Breast epithelium (tissue), 4 donors: ENCODE measurements at places on chromosomes 1 and 21.
A peak's percentile ranks its signal among the peaks of the same experiment; 100 is the strongest.

DNA sequence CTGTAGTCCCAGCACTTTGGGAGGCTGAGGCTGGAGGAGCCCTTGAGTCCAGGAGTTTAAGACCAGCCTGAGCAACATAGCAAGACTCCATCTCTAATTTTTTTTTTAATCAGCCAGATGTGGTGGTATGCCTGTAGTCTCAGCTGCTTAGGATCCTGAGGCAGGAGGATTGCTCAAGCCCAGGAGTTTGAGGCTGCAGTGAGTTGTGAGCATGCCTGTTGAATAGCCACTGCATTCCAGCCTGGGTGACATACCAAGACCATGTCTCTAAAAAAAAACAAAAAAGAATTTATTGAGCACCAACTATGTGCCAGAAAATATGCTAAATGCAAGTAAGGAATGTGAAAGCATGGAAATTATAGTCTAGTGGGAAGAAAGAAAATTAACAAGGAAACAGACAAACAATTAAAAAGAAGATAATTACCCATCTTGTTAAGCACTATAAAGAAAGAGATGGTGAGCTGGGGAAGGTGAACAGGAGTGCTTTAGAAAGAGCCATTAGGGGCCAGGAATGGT lies 104.0 kb upstream of the ZNF678 start:
- no peaks in the 10 kb centered on the region for H3K4me1 ChIP-seq
- H3K27me3 ChIP-seq, result no peaks in the 10 kb centered on the region
- H3K27ac ChIP-seq, result no peak overlapping the region
- no peak overlapping the region for H3K4me3 ChIP-seq

DNA sequence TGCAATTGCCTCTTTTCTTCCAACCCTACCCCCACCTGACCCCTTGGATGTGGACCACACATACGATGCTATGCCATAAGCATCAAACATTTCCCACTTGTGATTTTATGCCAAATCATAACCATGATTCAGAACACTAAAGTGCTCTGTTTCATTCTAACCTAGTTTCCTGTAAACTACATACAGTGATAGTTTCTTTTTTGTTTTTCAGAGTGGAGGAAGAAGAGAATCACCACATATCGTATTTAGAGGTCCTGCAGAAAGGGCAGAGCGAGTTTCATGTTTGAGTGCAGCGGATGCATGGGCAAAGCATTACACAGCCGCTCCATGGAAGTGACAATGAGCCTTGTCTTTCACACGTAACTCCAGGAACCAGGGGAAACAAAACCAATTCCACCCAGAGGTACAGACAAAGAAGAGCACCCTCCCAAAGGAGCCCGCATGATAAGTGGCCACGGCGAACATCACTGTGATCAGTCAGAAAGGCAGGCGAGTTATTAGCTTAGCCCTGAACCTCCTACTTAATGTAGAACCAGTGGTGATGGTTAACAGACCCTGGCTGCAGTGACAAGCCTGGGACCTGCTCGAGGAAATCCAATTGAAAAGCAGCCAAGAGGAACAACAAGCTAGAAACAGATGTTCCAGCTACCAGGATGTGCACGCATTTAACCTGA lies 64.0 kb upstream of the ZNF281 start:
- no peaks in the 10 kb centered on the region for H3K27me3 ChIP-seq
- no peaks in the 10 kb centered on the region for H3K36me3 ChIP-seq
- no peak for DNase-seq
- no peaks in the 10 kb centered on the region for H3K4me1 ChIP-seq
- no peak overlapping the region for H3K27ac ChIP-seq
- H3K4me3 ChIP-seq, result no peak overlapping the region

- H3K27ac ChIP-seq, result peak overlapping the region; percentile 99
- H3K4me3 ChIP-seq, result no peak overlapping the region
- H3K4me1 ChIP-seq, result peaks cover 15% of the 10 kb centered on the region
- no peaks in the 10 kb centered on the region for H3K36me3 ChIP-seq
- H3K27me3 ChIP-seq, result no peaks in the 10 kb centered on the region
Measured at GRCh38 chr1:209800984-209801834, 4.7 kb downstream of the IRF6 start.

- H3K27me3 ChIP-seq, result no peaks in the 10 kb centered on the region
- no peaks in the 10 kb centered on the region for H3K36me3 ChIP-seq
- peak overlapping the region; percentile 8 for H3K27ac ChIP-seq
- no peak for DNase-seq
Measured at GRCh38 chr1:214454569-214455396, 96.6 kb downstream of the PTPN14 start.

DNA sequence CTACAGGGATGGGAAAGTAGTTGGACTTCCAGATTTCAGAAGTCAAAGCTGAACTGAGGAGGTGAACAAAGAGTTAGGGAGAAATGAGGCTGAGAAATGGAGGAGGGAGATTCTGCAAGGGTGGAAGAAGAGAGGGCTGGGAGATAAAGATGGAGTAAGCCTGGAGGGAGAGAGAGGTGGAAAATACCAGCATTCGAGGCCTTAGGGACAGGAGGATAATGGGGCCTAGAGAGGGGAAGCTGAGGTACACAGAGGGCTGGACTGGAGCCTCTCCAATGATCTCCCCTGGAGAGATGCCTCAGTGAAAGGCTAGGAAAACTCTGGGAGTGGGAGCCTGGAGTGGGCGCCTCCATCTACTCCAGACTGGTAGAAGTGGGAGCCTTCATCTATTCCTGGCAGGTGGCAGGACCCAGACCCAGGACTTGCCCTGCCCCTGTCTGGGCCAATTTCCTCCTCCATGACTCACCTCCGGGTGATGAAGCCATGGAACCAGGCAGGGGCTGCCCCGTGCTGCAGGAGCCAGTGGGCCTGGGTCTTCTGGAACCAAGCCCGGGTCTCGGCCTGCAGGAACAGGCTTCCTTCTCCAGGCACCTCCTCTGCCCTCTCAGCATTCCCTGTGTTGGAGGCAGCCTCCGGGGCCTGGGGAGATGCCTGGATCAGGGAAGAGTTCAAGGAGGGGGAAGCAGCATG lies 1.9 kb downstream of the SH2D2A start:
- peak overlapping the region; percentile 88 for H3K27ac ChIP-seq
- H3K27me3 ChIP-seq, result no peaks in the 10 kb centered on the region
- H3K36me3 ChIP-seq, result no peaks in the 10 kb centered on the region
- no peaks in the 10 kb centered on the region for H3K4me1 ChIP-seq
- peak overlapping the region; percentile 58 for H3K4me3 ChIP-seq

DNA sequence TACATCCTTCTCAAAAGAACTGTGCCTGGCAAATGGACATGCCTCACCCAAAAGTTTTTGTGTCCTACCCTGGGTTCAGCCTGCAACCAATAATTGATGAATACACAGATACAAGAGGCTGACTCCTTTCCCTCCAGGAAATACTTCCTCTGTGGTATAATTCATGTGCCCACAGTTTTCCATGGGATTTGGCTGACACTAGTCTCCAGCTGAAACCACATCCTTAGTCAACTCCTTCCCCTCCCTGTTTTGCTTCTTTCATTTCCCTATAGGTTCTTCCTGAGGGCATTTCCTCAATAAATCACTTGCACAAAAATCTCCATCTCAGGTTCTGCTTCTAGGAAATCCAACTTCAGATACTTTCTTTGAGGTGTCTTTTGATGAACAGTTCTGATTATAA lies 436.6 kb upstream of the C1orf87 start:
- no peaks in the 10 kb centered on the region for H3K4me1 ChIP-seq
- no peak overlapping the region for H3K4me3 ChIP-seq
- no peak overlapping the region for H3K27ac ChIP-seq
- no peaks in the 10 kb centered on the region for H3K36me3 ChIP-seq
- DNase-seq, result no peak

DNA sequence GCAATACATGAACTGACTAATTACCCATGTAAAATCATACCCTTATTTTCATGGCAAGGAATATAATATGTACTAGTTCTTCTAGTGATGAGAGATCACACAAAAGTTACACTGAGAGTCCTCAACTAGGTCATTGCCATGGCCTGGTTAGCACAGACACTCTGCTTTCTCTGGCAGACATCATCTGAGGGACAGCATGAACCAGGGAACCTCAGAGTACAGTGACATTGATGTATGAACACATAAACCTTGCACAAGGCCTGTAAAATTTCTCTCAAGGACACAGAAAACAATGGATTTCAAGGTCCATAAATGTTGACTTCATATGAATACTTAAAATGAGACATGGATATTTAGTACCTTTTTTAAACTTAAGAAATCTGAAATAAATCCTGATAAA lies 108.8 kb upstream of the MAGI3 start:
- H3K4me1 ChIP-seq, result no peaks in the 10 kb centered on the region
- H3K27me3 ChIP-seq, result no peaks in the 10 kb centered on the region
- no peaks in the 10 kb centered on the region for H3K36me3 ChIP-seq
